Tibial nerve (tissue), 4 donors: ENCODE measurements at places on chromosomes 3 and 15.

- DNase-seq = no peak
Measured at GRCh38 chr3:138081371-138082084, 33.9 kb downstream of the DZIP1L start.

GRCh38 chr15:77839456-77839855 is 206.7 kb upstream of the LINGO1 start:
- no peak for DNase-seq

DNA sequence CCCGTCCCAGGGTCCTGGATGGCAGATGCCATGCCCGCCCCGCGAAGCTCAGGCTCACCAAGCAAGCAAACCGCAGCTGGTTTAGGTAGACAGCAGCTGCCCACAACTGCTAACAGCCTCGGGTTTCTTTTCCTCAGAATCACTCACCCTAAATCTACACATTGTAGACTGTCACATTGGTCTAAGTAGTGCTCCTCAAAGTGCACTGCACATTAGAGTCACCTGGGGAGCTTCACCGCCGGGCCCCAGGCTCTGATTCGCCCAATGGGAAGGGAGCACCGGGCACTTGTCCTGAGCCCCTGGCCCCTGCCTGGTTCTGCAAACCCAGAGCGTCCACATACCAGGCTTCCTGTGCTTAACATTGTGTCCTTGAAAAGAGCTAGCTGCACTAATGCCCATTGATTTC is 752 bp downstream of the OCA2 start:
- DNase-seq = no peak

DNA sequence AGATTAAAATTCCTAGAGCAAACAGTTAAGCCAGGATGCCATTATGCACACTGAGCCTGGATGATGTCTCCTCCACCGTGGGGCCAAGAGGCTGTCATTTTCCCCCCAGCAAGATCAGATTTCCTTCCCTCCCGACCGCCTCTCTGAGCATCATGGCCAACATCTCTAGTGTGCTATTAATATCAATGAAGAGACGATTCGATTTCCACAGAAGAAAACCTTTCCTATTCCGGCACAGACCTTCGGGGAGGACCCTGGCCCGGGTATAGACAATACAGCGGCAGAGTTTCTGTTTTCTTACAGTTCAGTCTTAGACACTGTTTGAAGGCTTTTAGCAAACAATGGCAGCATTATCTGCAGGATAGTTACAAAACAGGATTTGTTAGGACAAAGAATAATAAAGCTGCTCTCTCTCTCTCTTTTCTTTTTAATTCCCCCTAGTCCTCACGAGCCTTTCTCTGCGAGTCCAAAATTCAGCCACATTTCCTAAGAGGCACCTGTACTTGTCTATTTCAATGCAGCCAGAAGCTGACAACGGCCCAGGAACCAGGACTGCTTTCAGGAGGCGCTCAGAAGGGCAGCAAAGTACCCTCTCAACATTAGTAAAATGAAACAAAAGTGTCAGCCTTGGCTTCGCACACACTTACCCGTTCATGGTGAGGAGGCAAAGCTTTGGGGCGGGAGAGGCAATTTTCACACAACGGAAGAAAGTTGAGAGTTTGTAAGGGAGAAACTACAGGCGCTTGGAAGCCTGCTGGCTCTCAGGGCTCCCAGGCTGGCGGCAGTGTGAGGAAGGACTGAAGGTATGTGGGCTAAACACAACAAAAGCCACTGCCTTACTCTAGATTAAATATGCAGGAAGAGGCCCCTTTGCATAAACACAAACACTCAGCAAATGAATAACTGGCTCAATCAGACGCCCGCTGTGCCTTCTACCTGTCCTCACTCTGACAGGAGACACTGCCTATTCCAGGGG is 278.0 kb downstream of the FOXP1 start:
- DNase-seq = no peak
